ENCODE measurements at places on chromosomes 12 and 14. TPM values are rescaled to one million over a fixed set of nuclear protein-coding genes. Genes with fewer than 3 reads are reported as not detected.

DNA sequence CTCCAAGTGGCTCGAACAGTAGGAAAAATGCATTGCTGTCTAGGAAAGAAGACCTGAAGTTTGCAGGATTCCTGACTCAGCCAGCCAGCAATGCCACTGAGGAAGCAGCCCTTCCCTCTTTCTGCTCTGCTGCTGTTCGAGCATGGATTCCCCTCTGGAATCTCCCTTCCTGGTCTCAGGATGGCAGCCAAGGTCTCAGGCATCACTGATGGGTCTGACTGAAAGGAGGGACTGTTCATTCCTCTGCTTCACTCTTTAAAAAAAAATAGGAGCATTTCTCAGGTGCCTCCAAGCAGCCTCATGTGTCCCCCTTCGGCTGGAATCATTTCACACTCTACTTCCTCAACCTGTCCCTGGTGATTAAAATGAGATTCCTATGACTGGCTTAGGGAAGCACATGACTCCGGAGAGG lies 62.4 kb downstream of the SLC15A4 start:
- no peak overlapping the region for H3K4me3 ChIP-seq
- H3K4me1 ChIP-seq: no peaks in the 10 kb centered on the region
- H3K27me3 ChIP-seq: no peaks in the 10 kb centered on the region
- no peaks in the 10 kb centered on the region for H3K36me3 ChIP-seq
- H3K27ac ChIP-seq: no peak overlapping the region

GRCh38 chr12:8887285-8887715 lies 27.0 kb upstream of the PHC1 start:
- H3K27ac ChIP-seq: no peak overlapping the region
- no peaks in the 10 kb centered on the region for H3K27me3 ChIP-seq
- no peaks in the 10 kb centered on the region for H3K4me1 ChIP-seq
- peak; percentile 30 for DNase-seq
- H3K36me3 ChIP-seq: no peaks in the 10 kb centered on the region
- H3K4me3 ChIP-seq: no peak overlapping the region

DNA sequence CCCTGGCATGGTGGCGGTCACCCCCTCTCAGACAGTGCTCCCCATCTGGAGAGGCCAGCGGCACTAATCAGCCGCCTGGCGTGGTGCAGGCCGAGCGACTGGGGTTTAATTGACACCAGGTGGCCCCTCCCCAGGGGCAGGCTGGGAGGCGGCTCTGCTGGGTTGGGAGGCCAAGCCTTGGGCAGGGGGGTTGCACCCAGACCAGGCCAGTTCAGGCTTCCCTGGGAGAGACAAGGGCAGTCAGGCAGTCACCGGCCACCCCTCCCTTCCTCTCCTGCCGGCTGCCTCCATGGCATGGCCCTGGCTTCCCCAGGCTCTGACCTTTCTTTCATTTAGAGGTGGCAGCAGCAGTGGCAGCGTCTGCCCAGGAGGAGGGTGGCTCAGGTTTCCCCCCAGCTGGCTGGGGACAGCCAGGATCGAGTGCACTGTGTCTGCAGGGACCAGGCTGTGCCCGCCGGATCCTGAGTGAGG lies 78.1 kb upstream of the NOS1 start:
- no peaks in the 10 kb centered on the region for H3K36me3 ChIP-seq
- H3K4me1 ChIP-seq: no peaks in the 10 kb centered on the region
- DNase-seq: no peak
- no peak overlapping the region for H3K4me3 ChIP-seq
- H3K27me3 ChIP-seq: no peaks in the 10 kb centered on the region

GRCh38 chr12:74370608-74371216 lies 166.9 kb upstream of the ATXN7L3B start:
- no peaks in the 10 kb centered on the region for H3K4me1 ChIP-seq
- no peak overlapping the region for H3K27ac ChIP-seq
- DNase-seq: no peak
- H3K36me3 ChIP-seq: no peaks in the 10 kb centered on the region
- no peak overlapping the region for H3K4me3 ChIP-seq

The RGS6 gene
- total RNA-seq: not detected

The IRF2BPL gene
- 36.0 TPM for total RNA-seq
